ENCODE measurements at places on chromosomes 6 and 20.

DNA sequence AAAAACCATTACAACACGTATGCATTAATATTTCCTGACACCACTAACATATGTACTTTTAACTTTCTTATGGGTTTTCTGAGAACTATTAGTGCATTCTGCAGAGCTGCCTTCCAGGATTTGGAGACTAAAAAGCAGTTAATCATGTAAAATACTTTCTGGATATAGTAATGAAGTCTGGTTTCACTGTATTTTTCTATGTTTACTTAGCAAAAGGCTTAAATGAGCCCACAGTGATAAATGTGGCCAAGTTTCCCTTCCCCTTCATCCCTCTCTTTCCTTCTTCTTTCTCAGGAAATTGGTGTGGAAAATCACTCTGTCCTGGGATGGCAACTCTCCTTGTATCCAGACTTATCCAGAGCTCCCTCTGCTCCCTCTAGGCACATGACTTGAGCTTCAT lies 29.7 kb upstream of the ENPP1 start:
- no peak for DNase-seq

- DNase-seq, result no peak
Observed at GRCh38 chr6:133360194-133360593, 119.0 kb downstream of the EYA4 start.

DNA sequence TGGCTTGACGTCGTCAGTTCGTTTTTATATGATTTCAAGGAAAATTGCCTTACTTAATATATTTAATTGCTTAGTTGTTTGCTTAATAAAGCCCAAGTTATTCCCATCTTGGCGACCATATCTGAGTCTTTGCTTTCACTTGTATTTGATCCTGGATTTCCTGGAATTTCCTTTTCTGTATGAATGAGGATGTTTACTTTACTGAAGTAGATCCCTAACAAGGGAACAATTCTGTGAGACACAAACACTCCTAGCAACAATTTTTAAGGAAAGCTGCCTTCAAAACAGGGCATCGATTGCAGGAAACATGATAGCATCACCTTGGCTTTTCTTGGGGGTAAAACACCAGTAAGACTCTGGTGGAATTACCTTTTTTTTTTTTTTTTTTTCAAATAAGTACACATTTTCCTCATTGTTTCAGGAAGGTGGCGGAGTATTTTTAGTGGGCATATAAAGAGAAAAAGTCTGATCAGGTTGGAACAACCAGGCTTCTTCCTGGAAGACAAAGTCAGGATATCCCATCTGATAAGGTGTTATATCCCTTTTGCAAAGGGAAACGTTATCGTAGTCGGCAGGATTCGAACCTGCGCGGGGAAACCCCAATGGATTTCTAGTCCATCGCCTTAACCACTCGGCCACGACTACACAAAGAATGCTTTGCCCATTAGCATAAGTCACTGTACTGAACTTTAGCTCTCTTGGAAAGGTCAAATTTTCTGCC lies 68.5 kb upstream of the ZNF184 start:
- DNase-seq, result no peak

GRCh38 chr20:21518292-21518991 lies 4.6 kb upstream of the NKX2-2 start:
- no peak for DNase-seq

Measured in AG09319 (cell line).